ENCODE measurements at places on chromosomes 1 and 21.

DNA sequence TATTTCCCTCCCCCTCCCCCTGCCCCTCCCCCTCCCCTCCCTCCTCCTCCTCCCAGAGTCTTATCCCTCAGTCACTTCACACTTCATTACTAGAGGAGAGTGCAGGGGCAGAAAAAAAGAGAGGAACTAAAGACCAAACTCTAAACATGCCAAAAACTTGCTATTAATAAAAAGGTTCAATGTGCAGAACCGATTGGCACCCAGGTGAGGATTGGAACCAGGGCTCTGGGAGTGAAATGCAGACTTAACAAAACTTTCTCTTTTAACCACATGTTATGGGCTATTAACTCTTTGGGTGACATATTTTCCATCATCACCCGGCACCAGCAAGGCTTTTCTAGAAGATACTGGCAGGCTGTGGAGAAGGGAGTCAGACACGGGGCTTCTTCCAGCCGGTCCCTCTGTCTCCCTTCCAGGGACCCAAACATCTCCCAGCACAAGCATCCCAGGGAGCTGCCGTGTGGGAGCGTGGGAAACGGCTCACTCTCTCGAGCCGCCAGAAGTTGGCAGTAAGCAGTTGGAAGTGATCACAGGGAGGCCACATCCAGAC lies 13.6 kb downstream of the NID1 start:
- DNase-seq: no peak

GRCh38 chr21:33127154-33127867 lies 57.4 kb downstream of the OLIG1 start:
- peak; percentile 62 for DNase-seq

DNA sequence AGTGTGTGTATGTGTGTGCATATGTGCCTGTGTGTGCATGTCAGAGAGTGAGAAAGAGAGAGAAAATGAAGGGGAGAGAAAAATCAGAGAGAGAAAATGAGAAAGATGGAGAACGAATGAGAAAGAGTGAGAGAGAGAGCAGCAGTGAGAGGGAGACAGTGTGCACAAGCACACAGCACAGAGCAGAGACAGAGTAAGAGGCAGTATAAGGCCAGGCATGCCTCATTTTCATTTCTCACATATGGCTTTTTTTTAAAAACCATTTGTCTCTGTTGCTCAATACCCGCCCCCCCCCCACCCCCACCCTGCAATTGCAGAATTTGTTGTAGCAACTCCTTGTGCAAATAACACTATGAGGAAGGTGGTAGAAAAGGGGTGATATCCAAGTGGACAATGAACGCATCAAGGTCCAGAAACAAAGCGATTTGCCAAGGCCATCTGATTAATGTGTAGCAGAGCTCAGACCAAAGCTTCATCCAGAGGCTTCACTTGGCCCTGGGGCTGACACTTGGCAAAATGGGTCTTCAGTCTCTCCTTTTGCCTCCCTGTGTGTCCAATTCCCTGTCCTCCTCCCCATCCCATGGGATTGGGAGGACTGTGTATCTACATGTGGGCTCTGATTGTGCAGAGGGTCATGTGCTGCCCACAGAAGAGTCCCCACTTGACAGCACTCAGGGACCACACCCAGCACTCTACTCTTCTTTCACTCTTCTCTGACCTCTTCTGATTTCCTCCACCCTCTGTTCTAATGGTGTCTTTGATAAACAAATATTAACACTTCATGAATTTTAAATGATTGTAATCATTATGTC lies 38.9 kb upstream of the HSD3B1 start:
- DNase-seq: no peak

- no peak for DNase-seq
These were observed 17.3 kb downstream of the CSTB start for GRCh38 chr21:43758811-43759210.

GRCh38 chr1:170872663-170873062 lies 62.7 kb upstream of the MROH9 start:
- no peak for DNase-seq

DNA sequence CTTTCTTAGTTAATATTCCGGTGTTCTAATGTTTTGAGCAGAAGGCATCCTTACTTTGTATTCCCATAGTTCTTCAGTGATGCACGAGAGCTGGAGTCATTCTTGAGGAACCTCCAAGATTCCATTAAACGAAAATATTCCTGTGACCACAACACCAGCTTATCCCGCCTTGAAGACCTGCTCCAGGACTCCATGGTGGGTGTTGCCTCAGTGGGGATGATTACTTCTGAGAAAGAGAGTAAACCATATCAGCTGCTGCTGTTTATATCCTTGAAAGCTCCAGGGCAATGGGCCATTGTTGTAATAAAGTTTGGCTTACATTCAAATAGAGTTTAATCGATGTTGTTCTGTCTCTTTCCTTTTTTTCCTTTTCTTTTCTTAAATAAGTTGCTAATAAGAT lies 93.1 kb downstream of the MACF1 start:
- DNase-seq: no peak

DNA sequence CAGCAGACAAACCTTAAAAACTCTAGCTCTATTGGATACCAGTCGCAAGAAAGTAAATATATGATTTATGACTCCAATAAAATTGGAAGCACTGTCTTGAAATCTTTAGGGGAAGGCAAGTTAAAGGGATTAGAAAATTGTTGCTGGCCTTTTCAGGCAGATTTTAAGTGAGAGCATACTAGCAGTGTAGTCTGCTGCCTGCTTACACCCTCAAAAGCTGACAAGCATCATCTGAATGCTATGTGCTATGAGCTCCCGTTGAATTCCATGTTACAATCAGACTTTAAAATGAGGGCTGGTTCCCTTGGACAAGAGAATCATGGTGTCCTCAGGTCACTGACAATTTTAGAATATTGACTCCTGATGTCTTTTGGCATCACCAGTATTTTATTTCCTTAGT lies 271.1 kb upstream of the C1orf105 start:
- no peak for DNase-seq

- no peak for DNase-seq
These were observed 33.8 kb downstream of the MFSD2A start for GRCh38 chr1:39988618-39989343.

- no peak for DNase-seq
These were observed 5.4 kb downstream of the NEK7 start for GRCh38 chr1:198162091-198162767.
